ENCODE measurements at places on chromosomes 5 and 9.

DNA sequence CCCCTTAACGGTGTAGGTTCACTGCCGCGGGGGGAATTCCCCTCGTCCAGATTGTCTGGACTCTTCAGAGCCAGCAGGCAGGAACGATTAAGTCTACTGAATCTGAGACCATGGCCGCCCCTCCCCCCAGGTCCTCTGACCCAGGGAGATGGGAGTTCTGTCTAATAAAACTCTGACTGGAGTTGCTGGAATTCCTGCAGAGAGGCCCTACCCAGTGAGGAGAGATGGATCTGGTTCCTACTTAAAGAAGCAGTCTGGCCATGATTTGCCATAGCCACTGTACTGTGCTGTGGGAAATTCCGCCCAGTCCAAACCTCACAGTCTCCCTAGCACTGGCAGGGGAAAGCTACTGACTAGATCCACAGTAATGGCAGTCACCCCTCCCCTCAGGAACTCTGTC lies 237.7 kb upstream of the RASA1 start:
- DNase-seq, result no peak

GRCh38 chr9:130490981-130491380 lies 46.2 kb downstream of the ASS1 start:
- DNase-seq, result no peak

DNA sequence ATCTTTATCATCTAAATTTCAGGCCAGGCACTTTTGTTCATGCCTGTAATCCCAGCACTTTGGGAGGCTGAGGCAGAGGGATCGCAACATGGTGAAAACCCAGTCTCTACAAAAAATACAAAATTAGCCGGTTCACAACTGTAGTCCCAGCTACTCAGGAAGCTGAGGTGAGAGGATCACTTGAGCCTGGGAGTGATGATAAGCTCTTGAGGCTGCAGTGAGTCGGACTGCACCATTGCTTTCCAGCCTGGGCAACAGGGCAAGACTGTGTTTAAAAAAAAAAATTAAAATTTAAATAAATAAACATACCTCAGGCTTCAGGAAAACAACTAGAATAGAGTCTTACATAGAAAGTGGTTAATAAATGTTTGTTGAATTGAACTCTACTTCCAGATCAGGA lies 147.4 kb downstream of the AGTPBP1 start:
- DNase-seq, result no peak

GRCh38 chr5:105868038-105868780 lies 1802.5 kb downstream of the EFNA5 start:
- peak; percentile 4 for DNase-seq

- no peak for DNase-seq
These were observed 81.9 kb upstream of the FAM169A start for GRCh38 chr5:74948031-74948546.
